Hematopoietic multipotent progenitor cell treated with erythropoietin and hydrocortisone succinate and interleukin-3 and kit ligand, for 15 days (in vitro differentiated cells): ENCODE measurements at places on chromosomes 5 and 9.

DNA sequence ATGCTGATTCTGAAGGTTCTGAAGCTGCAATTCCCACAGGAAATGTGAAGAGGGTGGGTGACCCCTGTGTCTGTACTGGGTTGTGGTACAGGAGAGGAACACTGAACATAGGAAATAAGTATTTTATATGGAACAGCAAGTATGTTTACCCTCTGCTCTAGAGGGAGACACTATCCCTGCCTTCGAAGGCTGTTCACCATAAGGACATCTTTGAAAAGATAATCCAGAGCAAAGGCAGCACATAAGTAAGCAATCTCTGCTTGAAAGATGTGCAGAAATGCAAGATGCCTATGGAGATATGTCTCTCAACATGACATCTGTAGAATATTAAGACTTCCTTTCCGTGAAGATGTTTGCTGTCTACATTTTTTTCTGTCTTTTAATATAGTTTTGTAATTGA is 184.4 kb upstream of the EFNA5 start:
- no peak for DNase-seq

- no peak for DNase-seq
These were observed 13.2 kb downstream of the VLDLR start for GRCh38 chr9:2634818-2635217.

DNA sequence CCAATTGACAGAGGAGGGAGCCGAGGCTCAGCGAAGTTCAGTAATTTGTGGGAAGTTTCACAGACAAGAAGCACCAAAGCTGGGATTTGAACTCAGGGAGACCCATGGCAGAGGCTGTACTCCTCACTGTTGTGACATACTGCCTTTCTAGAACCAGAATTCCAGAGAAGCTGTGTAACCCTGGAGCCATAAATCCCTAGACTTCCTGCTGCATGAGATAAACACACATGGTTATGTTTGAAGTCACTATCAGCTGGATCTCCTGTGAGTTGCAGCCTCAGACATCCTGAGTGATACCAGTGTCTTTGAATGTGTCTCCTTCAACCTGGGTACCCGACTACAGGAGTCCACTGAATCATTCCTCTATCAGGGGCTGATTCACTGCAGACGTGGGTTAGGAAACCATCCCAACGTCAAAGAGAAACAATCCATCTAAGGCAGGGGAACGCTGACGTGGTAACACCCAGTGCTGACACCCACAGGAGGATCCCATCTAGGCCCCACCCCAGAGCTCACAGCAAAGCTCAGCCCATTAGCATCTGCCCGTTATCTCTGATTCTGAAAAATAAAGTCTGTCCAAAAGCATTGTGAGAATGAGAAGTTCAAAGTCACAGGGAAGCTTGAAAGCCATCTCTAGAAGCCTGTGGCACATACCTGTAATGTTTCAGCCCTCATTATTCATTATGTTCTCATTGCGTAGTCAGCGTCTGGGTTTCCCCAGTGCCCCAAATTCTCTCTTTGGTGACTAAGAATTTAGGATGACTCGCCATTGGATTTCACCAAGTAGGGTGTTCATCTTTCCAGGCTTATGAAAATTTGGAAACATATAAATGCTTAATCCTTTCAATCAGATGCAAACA is 36.3 kb upstream of the BASP1 start:
- no peak for DNase-seq

GRCh38 chr9:88173378-88173999 is 35.2 kb upstream of the SPATA31C2 start:
- peak; percentile 54 for DNase-seq

DNA sequence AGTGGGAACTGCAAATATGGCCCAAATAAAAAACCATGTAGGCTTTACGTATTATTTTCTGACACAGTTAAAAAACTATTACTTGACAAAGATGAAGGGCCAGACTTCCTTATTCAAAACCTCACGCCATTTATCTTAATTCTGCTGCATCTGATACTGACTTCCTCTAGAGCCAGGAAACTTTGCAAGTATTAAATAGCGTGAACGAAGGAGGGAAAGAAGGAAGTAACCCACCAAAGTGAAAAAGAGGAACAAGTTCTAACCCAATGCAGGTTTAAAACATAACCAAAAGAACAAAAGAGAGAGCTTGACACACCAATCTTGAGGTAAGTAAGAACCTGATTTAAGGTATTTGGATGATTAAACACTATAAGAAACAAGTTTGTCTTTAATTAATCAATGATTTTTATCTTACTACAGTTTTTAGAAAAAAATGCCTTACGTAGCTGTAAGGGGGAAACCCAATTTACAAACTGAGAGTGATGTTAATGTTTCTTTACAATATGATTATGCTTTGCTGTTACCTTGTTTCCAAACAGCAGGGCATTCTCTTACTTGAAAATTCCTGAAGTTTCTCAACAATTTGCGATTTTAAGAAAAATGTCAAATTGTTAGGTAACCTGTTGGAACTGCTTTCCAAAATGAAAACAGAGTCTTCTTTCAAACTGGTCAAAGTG is at the start of gene GAPT:
Gene GAPT, plus strand, starts transcription at position 220 of the 677 bp plus-strand sequence. CDS start 3,102 bp downstream, outside the sequence.
- DNase-seq, result no peak
